ENCODE measurements at places on chromosomes 7 and 10. TPM values are rescaled to one million over a fixed set of nuclear protein-coding genes. Genes with fewer than 3 reads are reported as not detected.
A peak's percentile ranks its signal among the peaks of the same experiment; 100 is the strongest.

GRM3 gene
- total RNA-seq, result not detected

EIF3B gene
- 257 TPM for total RNA-seq

TCAF2 gene
- total RNA-seq, result 0.35 TPM

ZNF107 gene
- total RNA-seq, result 8.1 TPM

GRCh38 chr10:122419876-122420623 lies 34.4 kb upstream of the ARMS2 start:
- DNase-seq, result no peak

- DNase-seq, result no peak
These were observed 3.1 kb upstream of the KIAA1217 start for GRCh38 chr10:24205821-24206220.

DNA sequence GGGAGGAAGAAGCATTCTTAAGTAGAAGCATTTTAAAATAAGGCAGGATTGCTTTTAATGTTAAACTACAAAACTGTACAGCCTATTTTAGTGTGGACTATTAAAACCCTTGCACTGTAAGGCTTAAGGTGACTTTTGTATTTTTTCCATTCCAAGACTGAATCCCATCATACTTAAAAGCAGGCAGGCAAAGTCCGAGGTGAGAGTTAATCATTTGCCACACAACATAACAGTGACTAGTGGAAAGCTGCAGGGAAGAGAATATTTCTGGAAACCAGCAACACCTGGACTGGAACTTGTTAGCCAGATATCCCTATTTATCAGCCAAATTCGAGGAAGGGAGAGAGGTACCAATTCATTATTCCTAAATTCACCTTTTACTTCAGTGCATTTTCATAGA lies 3.5 kb downstream of the PRR15 start:
- DNase-seq, result peak; percentile 87

DNA sequence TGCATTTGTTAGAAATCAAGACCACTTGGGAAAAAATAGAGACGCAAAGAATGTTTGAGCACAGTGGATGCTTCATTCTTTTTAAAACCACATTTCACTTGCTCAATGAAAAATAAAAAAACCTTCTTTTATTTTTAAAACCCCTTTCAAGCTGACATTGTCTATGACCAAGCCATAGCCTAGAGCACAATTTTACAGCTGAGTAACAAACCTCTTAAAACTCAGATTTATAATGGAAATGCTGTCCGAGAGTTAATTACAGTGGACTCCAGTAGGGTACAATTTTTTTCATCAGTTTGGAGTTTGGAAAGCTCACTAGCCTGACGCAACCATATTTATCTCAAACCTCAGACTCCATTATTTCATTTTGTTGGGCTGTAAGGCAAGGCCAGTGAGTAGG lies 116.3 kb downstream of the RNLS start:
- peak; percentile 34 for DNase-seq

DNA sequence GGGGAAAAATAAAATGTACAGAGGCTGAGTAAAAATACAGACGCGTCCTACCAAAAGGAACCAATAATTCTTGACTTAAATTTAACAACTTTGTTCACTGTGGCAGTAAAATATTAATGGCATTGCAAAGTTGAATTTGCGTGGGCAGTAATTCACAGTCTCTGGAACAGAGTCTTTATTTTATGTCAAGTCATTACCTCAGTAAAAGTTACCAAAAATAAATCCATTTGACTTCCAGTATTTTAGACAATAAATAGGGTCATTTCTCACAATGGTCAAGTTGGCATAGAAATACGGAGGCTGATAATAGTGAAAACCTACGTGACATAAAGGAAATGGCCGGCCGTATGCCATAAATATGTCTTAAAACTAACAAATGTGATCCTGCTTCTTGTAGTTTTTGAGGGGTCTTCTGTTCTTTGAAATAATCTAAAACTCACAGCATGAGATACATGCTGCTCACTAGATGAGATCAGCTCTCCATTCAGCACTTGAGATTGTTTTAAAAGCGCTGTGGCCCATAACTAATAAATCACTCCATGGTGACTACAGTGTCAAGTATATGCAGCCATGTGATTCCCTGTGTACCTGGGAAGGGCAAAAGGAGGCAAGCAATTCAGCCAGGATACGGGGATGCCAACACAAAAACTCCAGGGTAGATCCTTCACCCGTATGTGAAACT lies 75.3 kb downstream of the DOCK4 start:
- DNase-seq, result no peak

- DNase-seq, result no peak
These were observed 165.3 kb downstream of the PAXIP1 start for GRCh38 chr7:154837622-154838021.

DNA sequence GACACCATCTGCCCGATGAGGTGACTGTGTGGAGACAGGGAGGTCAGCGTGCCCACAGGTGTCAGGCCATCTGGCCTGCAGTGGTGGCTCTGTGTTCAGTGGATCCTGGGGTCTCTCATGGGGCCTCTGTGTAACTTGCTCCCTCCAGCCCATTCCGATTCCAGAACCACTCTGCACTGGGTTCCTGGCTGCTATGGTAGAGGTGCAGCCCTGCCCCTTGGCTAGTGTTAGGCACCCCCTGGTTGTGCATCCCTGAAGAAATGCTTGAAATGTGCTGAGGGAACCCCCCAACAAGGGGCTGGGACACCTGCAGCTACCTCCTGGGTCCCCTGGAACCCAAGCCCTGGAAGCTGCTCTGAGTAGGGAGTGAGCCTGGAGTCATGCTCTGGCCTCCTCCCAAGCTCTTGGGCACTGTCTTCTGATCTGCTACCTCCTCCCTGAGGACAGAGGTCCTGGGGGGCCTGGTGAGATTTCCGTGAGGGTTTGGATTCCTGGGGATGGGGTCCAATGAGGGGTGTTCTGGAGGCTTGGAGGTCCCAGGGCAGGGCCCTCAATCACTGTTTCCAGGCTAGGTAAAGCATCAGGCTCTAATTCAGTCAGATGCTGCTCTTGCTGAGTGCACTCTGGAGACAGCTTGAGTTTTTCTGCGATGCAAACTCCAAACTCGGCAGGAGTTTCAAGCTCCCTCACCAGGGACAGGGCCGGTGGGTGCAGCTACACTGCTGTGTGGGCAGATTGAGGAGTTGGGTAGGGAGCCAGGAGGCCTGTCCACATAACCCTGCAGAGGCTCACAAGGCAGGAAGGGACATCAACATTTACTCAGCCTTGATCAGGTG lies 27.7 kb downstream of the RAMP3 start:
- DNase-seq, result no peak

DNA sequence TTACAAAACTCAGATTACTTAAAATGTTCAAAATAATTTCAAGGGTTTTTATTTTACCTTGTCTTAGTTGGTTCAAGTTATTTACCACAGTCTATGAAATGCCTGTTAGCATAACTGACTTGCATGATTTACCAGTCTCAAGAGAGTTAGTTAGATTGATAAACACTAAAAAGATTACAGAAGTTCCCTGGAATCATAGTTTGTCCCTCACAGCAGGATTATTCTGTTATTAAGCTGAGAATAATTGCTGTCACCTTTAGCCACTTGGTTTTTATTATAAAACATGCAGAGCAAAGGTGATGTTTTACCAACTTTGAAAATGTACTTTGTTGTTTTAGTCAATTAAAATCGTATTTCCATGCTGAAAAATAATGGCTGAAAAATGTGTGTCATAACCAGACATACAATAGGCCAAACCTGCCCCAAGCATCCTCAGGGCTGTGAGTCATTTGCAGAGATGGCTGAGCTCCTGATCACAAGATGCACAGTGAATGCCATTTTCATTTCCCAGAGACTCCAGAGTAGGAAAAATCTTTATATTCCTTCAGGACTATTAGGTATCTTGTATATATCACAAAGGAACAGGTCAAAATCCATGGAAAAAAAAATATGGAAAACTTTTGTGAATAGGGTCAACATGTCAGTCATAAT lies 87.8 kb upstream of the DKK1 start:
- DNase-seq, result peak; percentile 76

- DNase-seq, result peak; percentile 46
These were observed 100.5 kb downstream of the CYP26A1 start for GRCh38 chr10:93173967-93174845.

DNA sequence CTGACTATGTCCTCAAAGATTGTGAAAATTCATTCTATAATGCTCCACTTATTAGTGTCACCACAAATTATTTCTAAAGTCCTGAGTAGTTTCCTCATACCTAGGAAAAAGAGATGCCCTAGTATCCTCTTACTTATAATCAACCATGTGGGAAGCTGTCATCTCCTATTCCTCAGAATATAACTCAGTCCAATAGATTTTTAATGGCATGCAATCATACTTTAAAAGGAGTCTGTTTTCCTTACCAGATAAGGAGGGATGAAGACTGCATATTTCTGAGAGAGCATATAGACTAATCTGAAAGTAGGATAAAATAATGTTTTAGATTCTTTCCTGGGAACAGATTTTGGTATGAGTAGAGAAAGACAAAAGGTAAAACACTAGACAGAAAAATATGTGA lies 727.7 kb upstream of the GRM3 start:
- no peak for DNase-seq

DNA sequence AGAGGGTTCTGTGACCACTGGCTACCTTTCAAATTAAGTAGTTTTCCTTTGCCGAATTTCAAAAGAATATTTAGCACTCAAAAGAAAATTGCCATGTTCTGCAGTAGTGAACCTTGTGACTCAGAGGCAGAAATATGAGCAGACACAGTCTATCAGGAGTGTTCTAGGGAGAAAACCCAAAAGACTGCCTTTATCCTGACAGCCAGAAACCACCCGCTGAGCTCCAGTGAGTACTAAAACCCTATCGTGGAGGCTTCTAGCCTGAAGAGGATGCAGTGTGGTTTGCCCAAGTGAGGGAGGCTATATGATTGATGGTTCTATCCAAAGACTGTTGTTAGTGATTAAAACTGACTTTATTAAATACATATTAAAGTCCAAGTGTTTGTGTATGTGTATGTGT lies 21.9 kb downstream of the CHRM2 start:
- DNase-seq, result no peak

DNA sequence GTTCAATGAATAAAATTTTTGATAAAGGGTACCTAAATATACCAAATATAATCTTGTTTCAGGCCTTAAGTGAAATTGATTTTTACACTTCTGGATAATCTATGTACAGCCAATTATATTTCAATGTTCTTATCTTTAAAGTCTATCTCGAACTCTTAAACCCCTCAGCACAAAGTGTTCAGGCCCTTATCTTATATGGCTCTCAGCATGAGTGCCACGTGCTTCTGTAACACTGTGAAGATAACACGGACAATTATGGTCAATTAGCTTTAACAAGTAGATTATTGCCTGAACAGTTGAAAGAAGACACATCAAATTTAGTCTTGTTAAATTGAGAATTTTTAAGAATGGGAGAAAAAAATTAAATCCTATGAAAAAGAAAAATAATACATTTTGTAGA lies 40.4 kb upstream of the DMTF1 start:
- no peak for DNase-seq

DNA sequence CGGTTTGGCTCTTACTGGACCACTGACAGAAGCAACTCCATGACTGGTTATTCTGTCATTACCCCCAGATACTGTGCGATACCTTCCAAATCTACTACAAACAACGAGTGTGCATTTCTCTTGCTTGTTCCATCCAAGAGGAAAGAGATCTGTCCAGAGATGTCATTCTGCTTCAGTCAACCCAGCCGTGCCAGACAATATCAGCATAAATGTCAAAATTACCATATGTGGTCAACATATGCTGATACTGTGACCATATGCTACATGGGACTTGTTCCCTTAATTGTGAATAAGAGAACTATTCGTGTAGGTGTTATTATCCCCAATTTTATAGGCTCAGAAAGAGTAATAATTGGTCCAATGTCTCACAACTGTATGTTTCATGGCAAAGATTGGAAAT lies 143.2 kb upstream of the PRSS1 start:
- DNase-seq, result no peak

Measured in renal cortical epithelial cell (primary cell).